ENCODE measurements at places on chromosomes 6 and 20.

GRCh38 chr20:32354592-32355416 is 3.3 kb upstream of the ASXL1 start:
- no peak for DNase-seq

DNA sequence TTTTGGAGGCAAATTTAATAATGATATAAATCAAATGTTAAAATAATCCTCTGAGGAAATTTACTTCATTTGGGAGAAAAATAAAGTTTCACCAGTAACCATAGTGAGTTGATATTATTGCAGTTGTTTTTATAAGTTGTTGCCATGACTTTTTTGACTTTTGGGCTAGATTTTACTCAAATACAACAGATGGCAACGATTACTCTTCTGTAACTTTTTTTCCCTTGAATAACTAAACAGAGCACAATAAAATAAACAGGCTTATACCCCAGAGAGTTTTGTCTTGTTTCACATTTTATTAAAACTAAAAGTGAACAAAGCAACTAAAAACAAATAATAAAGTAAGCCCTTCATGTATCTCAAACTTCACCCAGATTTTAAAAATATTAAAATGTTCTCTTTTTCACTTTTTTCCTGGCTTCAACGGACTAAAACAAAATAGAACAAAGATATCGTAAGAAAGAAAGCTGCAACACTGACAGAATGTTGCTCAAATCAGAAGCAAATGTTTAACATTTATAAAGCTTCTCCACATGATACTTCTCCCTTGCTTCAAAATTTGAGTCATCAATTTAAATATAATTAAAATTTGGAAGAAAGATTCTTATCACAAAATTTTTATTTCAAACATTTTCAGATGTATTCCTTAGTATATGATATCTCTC is 42.5 kb upstream of the BMP5 start:
- no peak for DNase-seq

- no peak for DNase-seq
Observed at GRCh38 chr20:50538276-50538675, 28.1 kb downstream of the PTPN1 start.

DNA sequence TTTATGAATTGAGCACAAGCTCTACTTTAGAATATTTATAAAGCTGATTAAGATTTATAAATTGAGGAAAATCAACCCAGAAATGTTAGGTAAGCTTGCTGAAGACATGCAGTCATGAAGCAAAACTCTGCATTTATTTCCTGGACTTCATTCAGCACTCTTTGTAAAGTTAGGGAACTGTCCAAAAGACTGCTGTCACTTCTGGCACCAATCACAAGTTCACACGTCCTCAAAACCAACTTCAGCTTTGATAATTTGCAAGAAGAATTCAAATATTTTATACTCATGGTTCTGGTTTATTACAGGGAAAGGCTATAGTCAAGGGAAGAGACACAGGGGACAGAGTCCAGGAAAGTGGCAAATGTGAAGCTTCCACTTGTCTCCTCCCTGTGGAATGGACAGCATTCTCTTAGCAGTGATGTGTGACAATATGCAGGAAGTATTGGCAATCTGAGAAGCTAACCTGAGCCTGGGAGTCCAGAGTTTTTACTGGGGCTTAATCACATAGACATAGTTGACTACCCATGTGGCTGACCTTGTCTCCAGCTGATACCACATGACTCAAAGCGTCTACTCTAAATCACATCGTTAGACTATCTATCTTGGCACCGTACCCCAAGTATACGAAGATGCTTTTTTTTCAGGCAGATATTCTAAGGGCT is 85.4 kb downstream of the PPP1R14C start:
- DNase-seq, result no peak

- no peak for DNase-seq
Observed at GRCh38 chr6:169321546-169321945, 67.9 kb upstream of the THBS2 start.

GRCh38 chr20:39163993-39164392 is 201.8 kb downstream of the DHX35 start:
- no peak for DNase-seq

- DNase-seq, result no peak
Observed at GRCh38 chr6:110554966-110555460, 78.6 kb upstream of the SLC22A16 start.

- DNase-seq, result no peak
Observed at GRCh38 chr6:123804787-123805540, 1.3 kb downstream of the NKAIN2 start.

- no peak for DNase-seq
Observed at GRCh38 chr20:17845701-17846475, 122.7 kb downstream of the SNX5 start.
